ENCODE measurements at places on chromosomes 6 and 20.

- no peak for DNase-seq
Measured at GRCh38 chr20:4891190-4891763, 110.0 kb downstream of the SLC23A2 start.

DNA sequence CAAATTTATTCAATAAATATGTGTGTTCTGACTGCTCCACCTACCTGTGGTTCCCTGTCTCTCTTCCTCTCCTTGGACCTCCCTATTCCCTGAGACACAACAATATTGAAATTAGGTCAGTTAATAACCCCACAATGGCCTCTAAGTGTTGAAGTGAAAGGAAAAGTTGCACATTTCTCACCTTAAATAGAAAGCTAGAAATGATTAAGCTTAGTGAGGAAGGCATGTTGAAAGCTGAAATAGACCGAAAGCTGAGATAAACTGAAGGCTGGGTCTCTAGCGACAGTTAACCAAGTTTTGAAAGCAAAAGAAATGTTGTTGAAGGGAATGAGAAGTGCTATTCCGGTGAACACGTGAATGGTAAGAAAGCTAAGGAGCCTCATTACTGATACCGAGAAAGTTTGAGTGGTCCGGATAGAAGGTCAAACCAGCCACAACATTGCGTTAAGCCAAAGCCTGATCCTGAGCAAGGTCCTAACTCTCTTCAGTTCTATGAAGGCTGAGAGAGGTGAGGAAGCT lies 34.1 kb downstream of the UST start:
- no peak for DNase-seq

GRCh38 chr20:45368221-45368980 lies 5.4 kb downstream of the SYS1 start:
- no peak for DNase-seq

- DNase-seq: no peak
Measured at GRCh38 chr6:118678866-118679265, 27.5 kb upstream of the CEP85L start.

DNA sequence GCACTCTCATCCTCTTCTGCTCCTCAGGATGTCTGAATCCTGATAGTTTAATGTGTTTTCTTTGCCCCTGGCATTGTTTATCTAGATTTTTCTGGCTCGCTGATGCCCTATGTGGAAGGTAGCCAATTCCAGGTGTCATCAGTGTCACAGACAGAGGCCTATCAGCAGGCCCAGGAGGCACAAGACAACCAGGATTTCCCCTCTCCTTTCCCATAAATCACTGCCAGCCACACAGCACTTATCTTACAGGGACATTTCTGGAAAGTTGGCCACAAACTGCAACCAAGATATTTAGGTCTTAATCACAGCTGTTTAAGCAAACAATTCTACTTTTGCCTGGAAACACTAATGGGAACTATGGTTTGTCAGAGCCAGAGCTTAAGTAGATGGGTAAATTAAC lies 28.1 kb downstream of the ADGRF5 start:
- DNase-seq: no peak

GRCh38 chr20:49712646-49712995 lies 1.1 kb downstream of the B4GALT5 start:
- no peak for DNase-seq

DNA sequence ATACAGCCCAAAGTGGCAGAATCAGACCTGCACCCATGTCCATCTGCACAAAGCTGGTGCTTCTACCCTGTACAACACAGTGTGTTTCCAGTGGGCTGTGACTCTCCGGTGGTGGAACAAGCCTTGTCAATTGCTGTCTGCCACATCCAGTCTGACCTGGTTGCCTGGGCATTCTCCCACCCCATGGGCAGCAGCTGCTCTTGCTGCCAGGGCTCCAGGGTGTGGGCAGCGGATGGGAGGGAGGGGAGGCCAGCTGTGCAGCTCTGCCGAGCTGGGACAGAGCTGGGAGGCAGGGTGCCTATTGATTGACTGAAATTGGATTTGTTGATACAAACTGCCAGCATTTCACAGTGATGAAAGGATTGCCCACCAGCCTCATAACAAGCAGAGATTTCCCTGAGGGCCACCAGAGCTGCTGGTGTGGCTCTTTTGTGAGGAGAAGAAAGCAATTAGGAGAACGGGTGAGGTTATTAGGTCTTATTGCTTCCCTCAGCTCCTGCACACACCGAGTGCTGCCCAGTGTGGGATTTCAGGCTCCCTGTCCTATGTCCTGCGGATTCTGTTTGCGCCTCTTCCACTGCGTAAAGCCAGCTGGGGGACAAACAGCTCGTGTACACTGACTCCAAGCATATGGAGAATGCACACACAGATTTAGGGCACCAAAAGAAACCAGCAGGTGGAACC lies 150.8 kb downstream of the NRN1 start:
- no peak for DNase-seq

DNA sequence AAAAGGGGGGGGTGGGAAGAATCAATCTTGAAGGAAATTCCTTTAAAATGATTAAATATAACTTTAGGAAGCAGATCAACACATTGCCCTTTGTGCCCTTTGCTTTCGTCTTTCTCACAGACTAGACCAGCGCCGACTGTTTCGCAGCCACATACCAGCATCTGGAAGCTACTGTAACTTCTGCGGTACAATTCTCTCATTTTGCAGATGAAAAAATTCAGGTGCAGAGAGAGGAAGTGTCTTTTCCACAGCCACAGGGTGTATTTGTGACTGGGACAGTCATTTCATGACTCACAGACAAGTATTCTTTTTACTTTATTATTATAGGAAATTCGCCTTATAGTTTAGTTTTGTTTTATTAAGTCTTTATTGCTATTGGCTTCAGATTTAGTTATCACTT lies 84.2 kb downstream of the UST start:
- no peak for DNase-seq

GRCh38 chr6:160950507-160950906 lies 41.1 kb upstream of the MAP3K4 start:
- no peak for DNase-seq

DNA sequence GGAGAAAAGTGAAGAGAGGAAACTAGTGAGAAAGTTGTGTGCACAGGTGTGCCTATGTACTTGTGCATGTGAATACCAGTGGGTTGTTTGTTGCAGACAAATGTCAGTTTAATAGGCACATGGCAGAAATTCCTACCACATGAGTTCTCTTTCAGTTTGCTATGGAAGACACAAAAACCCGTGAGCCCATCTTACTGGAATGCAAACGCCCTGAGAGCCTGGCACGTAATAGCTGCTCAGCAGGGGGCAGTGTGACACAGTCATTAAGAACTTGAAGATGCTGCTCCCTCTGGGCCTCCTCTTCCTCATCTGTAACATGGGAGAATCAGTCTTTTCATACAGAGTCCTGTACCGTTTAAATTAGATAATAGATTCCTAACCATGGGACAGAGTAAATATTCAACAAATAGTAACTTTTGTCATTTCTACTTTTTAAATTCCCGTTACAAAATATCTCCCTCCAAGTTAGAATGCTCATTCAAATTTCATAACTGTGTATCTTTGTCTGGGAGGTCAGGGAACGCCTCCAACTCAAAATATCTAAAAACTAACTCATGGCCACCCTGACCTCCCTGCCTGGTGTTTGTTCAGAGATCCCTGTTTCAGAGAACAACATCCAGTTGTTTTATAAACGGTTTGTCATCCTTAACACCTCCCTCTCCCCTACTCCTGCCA lies 802.9 kb downstream of the MAFB start:
- DNase-seq: no peak

- DNase-seq: peak; percentile 78
Measured at GRCh38 chr20:53413186-53413631, 180.4 kb downstream of the ZNF217 start.

GRCh38 chr20:5977223-5977622 lies 26.8 kb downstream of the MCM8 start:
- DNase-seq: no peak

- DNase-seq: no peak
Measured at GRCh38 chr6:150099546-150099945, 30.6 kb upstream of the ULBP3 start.

DNA sequence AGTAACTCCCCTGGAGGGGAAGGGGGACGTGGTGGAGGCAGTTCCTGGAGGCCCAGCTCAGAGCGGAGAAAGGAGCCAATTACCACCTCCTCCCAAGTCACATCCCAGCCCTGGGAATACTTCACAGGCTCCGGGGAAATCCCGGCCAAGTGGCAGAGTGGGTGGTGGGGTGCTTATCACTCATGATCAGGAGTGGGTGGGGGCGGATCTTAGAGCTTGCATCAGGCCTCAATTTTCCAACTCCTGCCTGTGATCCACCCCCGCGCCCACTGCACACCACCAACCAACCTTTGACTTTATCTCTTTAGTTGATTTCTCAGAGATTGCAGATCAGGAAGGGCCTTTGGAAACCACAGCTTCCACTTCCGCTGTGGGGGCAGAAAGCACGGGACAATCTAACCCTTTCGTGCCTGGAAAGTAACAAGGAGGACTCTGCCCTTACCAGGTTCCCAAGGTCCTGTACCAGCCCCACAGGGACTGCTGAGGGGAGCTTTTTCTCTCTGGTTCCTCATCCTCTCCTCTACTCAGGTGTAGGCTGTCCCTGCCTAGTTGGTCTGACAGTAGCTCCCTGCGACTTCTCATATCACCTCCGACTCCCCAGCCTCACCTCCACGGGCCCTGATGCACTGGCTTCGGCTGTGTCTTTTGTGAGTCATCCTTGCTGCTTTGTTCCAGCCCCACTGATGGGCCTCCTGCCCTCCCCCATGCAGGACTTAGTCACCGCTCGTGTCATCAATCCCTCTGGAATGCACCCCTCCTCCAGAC lies 24.9 kb upstream of the IER3 start:
- DNase-seq: peak; percentile 87

- DNase-seq: no peak
Measured at GRCh38 chr20:56762829-56763228, 133.7 kb downstream of the TFAP2C start.

- DNase-seq: no peak
Measured at GRCh38 chr6:120056085-120056484, 706.5 kb upstream of the MAN1A1 start.

- no peak for DNase-seq
Measured at GRCh38 chr6:149458196-149458595, 26.6 kb downstream of the ZC3H12D start.

DNA sequence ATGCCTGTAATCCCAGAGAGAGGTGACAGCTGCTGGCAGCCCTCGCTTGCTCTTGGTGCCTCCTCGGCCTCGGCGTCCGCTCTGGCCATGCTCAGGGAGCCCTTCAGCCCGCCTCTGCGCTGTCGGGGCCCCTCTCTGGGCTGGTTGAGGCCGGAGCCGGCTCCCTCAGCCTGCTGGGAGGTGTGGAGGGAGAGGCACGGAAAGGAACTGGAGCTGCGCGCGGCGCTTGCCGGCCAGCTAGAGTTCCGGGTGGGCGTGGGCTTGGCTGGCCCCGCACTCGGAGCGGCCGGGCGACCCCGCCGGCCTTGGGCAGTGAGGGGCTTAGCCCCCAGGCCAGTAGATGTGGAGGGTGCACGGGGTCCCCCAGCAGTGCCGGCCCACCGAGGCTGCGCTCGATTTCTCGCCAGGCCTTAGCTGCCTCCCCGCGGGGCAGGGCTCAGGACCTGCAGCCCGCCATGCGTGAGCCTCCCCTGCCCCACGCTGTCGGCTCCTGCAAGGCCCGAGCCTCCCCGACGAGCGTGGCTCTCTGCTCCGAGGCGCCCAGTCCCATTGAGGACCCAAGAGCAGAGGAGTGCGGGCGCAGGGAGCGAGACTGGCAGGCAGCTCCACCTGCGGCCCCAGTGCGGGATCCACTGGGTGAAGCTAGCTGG lies 34.6 kb downstream of the C6orf52 start:
- no peak for DNase-seq

DNA sequence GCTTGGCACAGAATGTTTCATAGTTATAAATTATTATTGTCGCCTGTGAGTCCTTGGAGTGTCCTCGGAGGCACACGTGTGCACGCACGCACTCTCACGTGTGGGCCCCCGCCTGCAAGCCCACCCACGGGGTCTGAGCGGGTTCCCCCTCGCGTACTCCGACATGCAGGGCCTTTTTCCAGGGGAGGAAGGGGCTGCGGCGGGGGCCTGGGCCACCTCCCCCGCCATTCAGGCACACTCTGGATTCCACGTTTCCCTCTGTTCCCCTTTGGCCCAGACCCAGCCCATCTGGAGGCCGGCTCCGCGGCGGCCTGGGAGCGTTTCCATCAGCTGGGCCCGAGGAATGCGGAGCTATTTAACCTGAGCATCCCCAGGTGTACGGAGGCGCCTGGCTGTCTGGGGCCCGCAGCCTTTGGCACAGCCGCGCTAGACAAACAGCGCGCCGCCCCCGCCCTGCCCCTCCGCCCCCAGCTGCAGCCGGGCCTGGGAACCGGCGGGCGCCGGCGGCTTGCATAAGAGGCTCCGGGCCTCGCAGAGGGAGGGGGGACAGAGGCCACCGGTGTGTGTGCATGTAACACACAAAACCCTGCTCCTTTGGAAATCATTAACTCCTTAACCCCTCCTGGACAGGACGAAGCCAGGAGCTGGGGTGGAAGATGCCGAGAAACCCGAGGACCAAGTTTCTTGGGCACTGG lies 3.3 kb downstream of the ID1 start:
- DNase-seq: peak; percentile 91

DNA sequence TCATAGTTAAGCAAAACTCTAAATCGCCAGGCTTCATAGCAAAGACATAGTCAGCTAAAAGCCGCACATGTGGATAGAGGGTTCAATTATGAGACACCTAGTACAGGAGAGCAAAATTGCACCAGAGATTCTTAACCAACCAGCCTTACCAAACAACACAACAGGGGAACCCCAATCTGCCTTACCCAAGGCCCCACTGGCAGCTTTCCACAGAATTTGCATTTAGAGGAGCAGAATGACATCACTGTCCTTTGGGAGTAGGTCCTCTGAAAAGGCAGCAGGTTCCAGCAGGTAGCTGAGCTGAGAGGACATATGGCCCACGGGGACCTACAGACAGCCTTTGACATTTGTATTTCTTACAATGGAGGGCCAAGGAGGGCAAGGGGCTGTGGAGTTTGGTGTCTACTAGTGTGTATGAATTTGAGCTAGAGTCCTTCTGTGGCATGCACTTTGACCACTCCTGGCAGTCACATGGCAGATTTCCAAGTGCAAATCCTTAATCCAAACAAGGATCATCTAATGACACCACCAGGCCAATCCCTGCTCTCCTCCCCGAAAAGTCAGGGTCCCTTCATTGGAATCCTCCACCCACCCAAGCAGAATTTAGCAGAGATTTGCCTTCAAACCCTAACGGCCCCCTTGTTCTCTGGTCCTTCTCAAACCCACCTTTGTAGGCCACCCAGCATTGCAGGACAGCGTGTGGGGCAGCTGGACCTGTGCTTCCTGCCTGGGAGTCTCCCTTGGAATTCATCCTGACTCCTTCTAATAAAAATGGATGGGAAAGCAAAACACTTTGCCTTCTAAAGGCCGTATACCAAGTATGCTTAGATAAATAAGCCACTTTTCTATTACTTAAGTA lies 171.2 kb upstream of the SUPT3H start:
- no peak for DNase-seq

DNA sequence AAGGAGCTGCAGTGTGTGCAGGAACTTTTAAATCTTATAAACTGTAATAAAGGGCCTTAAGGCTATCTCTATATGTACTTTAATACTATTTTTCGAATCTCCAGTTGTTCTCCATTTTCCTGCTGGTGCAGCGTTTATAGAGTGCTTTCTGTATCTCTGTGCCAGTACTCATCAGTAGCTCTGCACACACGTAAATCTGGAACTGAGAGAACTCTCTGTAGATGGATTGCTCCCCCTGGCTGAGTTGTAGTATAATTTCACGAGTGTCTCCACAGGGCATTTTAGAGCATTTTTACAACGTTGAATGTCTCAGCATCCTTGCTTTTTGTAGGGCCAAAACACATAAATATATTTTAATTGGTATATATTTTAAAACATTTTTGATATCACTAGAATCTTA lies 256.5 kb downstream of the TRDN start:
- DNase-seq: no peak

Measured in cardiac septum (tissue), 1 donor.